A549 treated with CORT108297 at 1 μM for 4 hours (cell line): ENCODE measurements at places on chromosomes 16 and 17. TPM values are rescaled to one million over a fixed set of nuclear protein-coding genes. Genes with fewer than 3 reads are reported as not detected.

The TAT gene
- 0.02 to 0.05 TPM (median 0.03 TPM) in 3 of 5 replicates, not detected in the others for total RNA-seq

The CASKIN1 gene
- total RNA-seq: 0.32 to 0.66 TPM (median 0.56 TPM) in 5 replicates

The HSPB9 gene
- total RNA-seq: not detected in 5 replicates

The LMF1 gene
- 7.6 to 11.4 TPM (median 9.1 TPM) in 5 replicates for total RNA-seq

The TBC1D3D gene
- total RNA-seq: 0.05 to 0.16 TPM (median 0.10 TPM) in 4 of 5 replicates, not detected in the other

The TEKT5 gene
- not detected in 5 replicates for total RNA-seq

The SLC7A5 gene
- total RNA-seq: 758 to 1,020 TPM (median 979 TPM) in 5 replicates

The GPR142 gene
- total RNA-seq: 0.08 TPM in 1 of 5 replicates, not detected in the others

The CES1 gene
- 30.1 to 44.8 TPM (median 35.0 TPM) in 5 replicates for total RNA-seq

The GAS2L2 gene
- 0.06 to 0.15 TPM (median 0.09 TPM) in 5 replicates for total RNA-seq

The MAPT gene
- 1.8 to 2.3 TPM (median 2.0 TPM) in 5 replicates for total RNA-seq

The TPSD1 gene
- not detected in 5 replicates for total RNA-seq

The MT1A gene
- total RNA-seq: 17.2 to 22.0 TPM (median 18.8 TPM) in 5 replicates

The CRISPLD2 gene
- total RNA-seq: 3.0 to 3.5 TPM (median 3.2 TPM) in 5 replicates

The TPSB2 gene
- total RNA-seq: 0.09 to 0.15 TPM (median 0.12 TPM) in 3 of 5 replicates, not detected in the others

The NUBP2 gene
- 57.1 to 94.6 TPM (median 90.2 TPM) in 5 replicates for total RNA-seq

The GFAP gene
- total RNA-seq: 0.55 to 0.86 TPM (median 0.75 TPM) in 5 replicates

The HID1 gene
- total RNA-seq: 6.0 to 9.9 TPM (median 9.0 TPM) in 5 replicates

The STH gene
- not detected in 5 replicates for total RNA-seq

The C1QTNF1 gene
- 35.8 to 45.3 TPM (median 40.2 TPM) in 5 replicates for total RNA-seq

The CDRT15 gene
- not detected in 5 replicates for total RNA-seq

The C16orf54 gene
- total RNA-seq: not detected in 5 replicates

The DHRS7C gene
- not detected in 5 replicates for total RNA-seq

The TOX3 gene
- total RNA-seq: 0.21 to 0.38 TPM (median 0.31 TPM) in 5 replicates

The MPP3 gene
- 14.1 to 21.2 TPM (median 18.7 TPM) in 5 replicates for total RNA-seq

The BCO1 gene
- total RNA-seq: 0.94 to 1.1 TPM (median 1.0 TPM) in 5 replicates

The SPHK1 gene
- total RNA-seq: 41.3 to 64.7 TPM (median 57.3 TPM) in 5 replicates

The CLEC10A gene
- total RNA-seq: not detected in 5 replicates

The KRT28 gene
- total RNA-seq: not detected in 5 replicates

The WNT9B gene
- total RNA-seq: not detected in 5 replicates

The CLDN6 gene
- total RNA-seq: 0.30 to 0.53 TPM (median 0.35 TPM) in 5 replicates

The AKAP10 gene
- total RNA-seq: 18.9 to 24.7 TPM (median 20.7 TPM) in 5 replicates

The CBFA2T3 gene
- total RNA-seq: 0.22 to 0.56 TPM (median 0.31 TPM) in 5 replicates

The ZNF207 gene
- 233 to 261 TPM (median 242 TPM) in 5 replicates for total RNA-seq

The HBQ1 gene
- total RNA-seq: 4.4 to 9.2 TPM (median 6.8 TPM) in 5 replicates

The NHLRC4 gene
- total RNA-seq: 0.18 to 0.31 TPM (median 0.23 TPM) in 5 replicates

The HOXB7 gene
- total RNA-seq: 32.6 to 36.9 TPM (median 33.6 TPM) in 5 replicates
